ENCODE measurements at places on chromosomes 5 and 9. TPM values are rescaled to one million over a fixed set of nuclear protein-coding genes. Genes with fewer than 3 reads are reported as not detected.
A peak's percentile ranks its signal among the peaks of the same experiment; 100 is the strongest.

NUTM2G gene
- not detected for total RNA-seq

DNA sequence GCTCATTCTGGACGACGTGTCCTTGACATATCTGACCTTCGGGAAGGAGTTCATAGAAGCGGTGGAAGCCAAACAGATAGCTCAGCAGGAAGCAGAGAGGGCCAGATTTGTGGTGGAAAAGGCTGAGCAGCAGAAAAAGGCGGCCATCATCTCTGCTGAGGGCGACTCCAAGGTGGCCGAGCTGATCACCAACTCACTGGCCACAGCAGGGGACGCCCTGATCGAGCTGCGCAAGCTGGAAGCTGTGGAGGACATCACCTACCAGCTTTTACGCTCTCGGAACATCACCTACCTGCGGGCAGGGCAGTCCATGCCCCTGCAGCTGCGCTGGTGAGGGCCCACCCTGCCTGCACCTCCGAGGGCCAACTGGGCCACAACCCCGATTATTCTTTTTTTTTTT lies 41.6 kb upstream of the NAA35 start:
- no peak for DNase-seq
- H3K4me1 ChIP-seq: no peaks in the 10 kb centered on the region
- no peaks in the 10 kb centered on the region for H3K27me3 ChIP-seq
- H3K36me3 ChIP-seq: no peaks in the 10 kb centered on the region
- no peak overlapping the region for H3K27ac ChIP-seq
- H3K4me3 ChIP-seq: no peak overlapping the region

DNA sequence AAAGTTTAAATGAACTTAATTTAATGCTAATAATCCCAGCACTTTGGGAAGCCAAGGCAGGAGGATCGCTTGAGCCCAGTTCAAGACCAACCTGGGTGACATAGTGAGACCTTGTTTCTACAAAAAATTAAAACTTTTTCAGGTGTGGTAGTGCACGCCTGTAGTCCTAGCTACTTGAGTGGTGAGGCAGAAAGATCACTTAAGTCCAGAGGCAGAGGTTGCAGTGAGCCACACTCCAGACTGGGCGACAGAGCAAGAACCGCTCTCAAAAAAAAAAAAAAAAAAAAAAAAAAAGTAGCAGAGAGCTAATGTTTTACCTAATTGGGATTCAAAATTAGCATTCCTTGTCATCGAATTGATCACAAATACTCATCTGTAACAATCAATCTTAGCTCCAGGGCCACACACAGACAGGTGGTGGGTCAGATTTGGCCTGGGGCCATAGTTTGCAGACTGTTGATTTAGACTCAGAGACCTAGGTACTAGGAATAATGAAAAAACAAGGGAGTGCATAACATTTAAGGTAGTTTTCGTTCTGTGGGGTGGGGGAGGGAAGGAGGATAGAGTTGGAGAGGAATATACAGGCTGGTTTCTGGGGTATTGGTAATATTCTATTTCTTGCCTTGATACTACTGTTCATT lies 21.4 kb downstream of the HSDL2 start:
- no peak overlapping the region for H3K4me3 ChIP-seq
- no peak for DNase-seq
- no peaks in the 10 kb centered on the region for H3K4me1 ChIP-seq
- peaks cover 4% of the 10 kb centered on the region for H3K36me3 ChIP-seq
- H3K27me3 ChIP-seq: no peaks in the 10 kb centered on the region

KCNN2 gene
- 1.2 TPM for total RNA-seq

SPTAN1 gene
- 305 TPM for total RNA-seq

GRCh38 chr9:113808391-113809358 lies 67.4 kb upstream of the ZNF618 start:
- no peaks in the 10 kb centered on the region for H3K36me3 ChIP-seq
- H3K4me1 ChIP-seq: peaks cover 14% of the 10 kb centered on the region
- H3K4me3 ChIP-seq: no peak overlapping the region
- no peak for DNase-seq

SET gene
- total RNA-seq: 197 TPM

MARVELD2 gene
- 26.2 TPM for total RNA-seq

GRCh38 chr9:91066042-91066415 lies 264.4 kb downstream of the SYK start:
- no peaks in the 10 kb centered on the region for H3K36me3 ChIP-seq
- H3K27ac ChIP-seq: no peak overlapping the region
- peaks cover 15% of the 10 kb centered on the region for H3K4me1 ChIP-seq
- no peak for DNase-seq
- H3K27me3 ChIP-seq: no peaks in the 10 kb centered on the region

NKD2 gene
- 24.1 TPM for total RNA-seq

ARSI gene
- 3.5 TPM for total RNA-seq

GRCh38 chr5:42108468-42108867 lies 183.4 kb downstream of the FBXO4 start:
- H3K4me1 ChIP-seq: no peaks in the 10 kb centered on the region
- no peaks in the 10 kb centered on the region for H3K27me3 ChIP-seq
- H3K4me3 ChIP-seq: no peak overlapping the region
- DNase-seq: no peak
- H3K27ac ChIP-seq: no peak overlapping the region

IGFBPL1 gene
- 0.35 TPM for total RNA-seq

PCDHB10 gene
- total RNA-seq: 2.0 TPM

GRCh38 chr5:5857396-5857795 lies 434.9 kb downstream of the ICE1 start:
- no peaks in the 10 kb centered on the region for H3K27me3 ChIP-seq
- H3K36me3 ChIP-seq: no peaks in the 10 kb centered on the region
- H3K4me3 ChIP-seq: no peak overlapping the region
- H3K4me1 ChIP-seq: no peaks in the 10 kb centered on the region
- H3K27ac ChIP-seq: no peak overlapping the region
- DNase-seq: no peak

GRCh38 chr5:76717222-76718083 lies 1.5 kb downstream of the F2R start:
- peak overlapping the region; percentile 11 for H3K27ac ChIP-seq
- H3K4me1 ChIP-seq: peaks cover 32% of the 10 kb centered on the region
- no peak for DNase-seq
- peak overlapping the region; percentile 72 for H3K4me3 ChIP-seq
- peaks cover 33% of the 10 kb centered on the region for H3K27me3 ChIP-seq

DNA sequence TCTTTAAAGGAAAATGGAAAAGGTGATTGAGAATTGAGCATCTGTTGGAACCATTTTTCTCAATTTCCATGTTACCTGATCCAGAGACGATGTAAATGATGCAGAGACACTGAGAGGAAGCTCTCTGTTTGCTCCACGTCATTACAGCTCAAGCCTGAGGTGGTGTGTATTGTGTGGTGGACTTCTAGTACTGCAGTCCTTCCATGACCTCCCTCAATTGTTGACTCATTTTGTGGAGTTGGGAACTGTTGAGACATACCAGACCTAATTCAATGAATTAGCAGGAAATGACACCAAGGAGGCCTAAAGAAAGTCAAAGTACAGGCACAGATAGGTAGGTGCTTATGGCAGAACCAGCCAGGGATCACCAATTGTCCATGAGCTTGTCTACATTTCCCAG lies 15.6 kb upstream of the LVRN start:
- no peak overlapping the region for H3K27ac ChIP-seq
- H3K4me1 ChIP-seq: no peaks in the 10 kb centered on the region
- no peak for DNase-seq
- H3K4me3 ChIP-seq: no peak overlapping the region

- no peaks in the 10 kb centered on the region for H3K36me3 ChIP-seq
- H3K27ac ChIP-seq: no peak overlapping the region
- no peaks in the 10 kb centered on the region for H3K27me3 ChIP-seq
- DNase-seq: no peak
- no peak overlapping the region for H3K4me3 ChIP-seq
- H3K4me1 ChIP-seq: no peaks in the 10 kb centered on the region
These were observed 71.7 kb downstream of the GRIA1 start for GRCh38 chr5:153562189-153562588.

NOXA1 gene
- 6.9 TPM for total RNA-seq

DNA sequence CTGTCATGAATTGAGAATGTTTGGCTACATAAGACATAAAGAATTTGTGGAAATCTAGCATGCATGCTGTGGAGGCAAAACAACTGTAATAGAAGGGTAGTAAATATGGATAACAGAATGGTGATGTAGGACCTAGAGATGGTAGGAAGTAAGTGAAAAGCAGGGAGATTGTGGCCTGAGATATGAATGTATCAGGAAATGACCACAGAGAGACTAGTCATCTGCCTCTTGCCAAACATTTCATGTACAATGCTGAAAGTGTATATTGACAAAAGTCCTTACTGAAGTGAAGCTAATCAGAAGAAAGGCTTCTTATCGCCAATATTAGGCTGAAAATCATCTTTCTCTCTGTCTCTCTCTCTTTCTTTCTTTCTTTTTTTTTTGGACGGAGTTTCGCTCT lies 873.1 kb upstream of the CTNND2 start:
- H3K36me3 ChIP-seq: no peaks in the 10 kb centered on the region
- H3K4me1 ChIP-seq: no peaks in the 10 kb centered on the region
- H3K4me3 ChIP-seq: no peak overlapping the region
- H3K27ac ChIP-seq: no peak overlapping the region
- H3K27me3 ChIP-seq: no peaks in the 10 kb centered on the region
- no peak for DNase-seq

GRCh38 chr5:125814119-125814518 lies 609.1 kb upstream of the GRAMD2B start:
- no peaks in the 10 kb centered on the region for H3K4me1 ChIP-seq
- H3K27ac ChIP-seq: no peak overlapping the region
- H3K4me3 ChIP-seq: no peak overlapping the region
- no peaks in the 10 kb centered on the region for H3K36me3 ChIP-seq
- H3K27me3 ChIP-seq: no peaks in the 10 kb centered on the region
- DNase-seq: no peak

GRCh38 chr9:125889112-125889475 lies 141.9 kb downstream of the PBX3 start:
- peak overlapping the region; percentile 57 for H3K4me3 ChIP-seq
- H3K27ac ChIP-seq: no peak overlapping the region
- H3K27me3 ChIP-seq: no peaks in the 10 kb centered on the region
- peak; percentile 51 for DNase-seq

IL12B gene
- not detected for total RNA-seq

GRCh38 chr9:4780651-4781050 lies 12.1 kb upstream of the RCL1 start:
- H3K4me3 ChIP-seq: no peak overlapping the region
- no peak overlapping the region for H3K27ac ChIP-seq
- H3K4me1 ChIP-seq: no peaks in the 10 kb centered on the region
- no peaks in the 10 kb centered on the region for H3K36me3 ChIP-seq
- H3K27me3 ChIP-seq: no peaks in the 10 kb centered on the region

AFF4 gene
- 68.6 TPM for total RNA-seq

DNA sequence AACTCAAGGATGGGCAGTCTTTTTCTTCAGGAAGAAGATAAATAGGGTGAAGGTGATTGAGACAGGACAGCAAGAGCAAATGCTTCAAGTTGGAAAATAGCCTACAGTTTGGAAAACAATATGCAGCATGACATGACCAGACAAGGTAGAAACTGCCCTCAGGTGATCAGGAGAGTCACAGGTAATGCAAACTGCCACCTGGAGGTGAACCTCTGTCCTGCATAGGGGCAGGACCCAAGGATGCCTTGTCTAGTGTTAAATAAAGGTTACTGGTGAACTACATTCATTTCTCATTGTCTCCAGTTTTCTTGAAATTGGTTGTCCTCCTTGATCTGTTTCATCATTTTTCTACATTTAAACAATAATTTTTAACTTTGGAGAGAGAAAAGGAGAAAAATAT lies 232.1 kb downstream of the SEMA5A start:
- no peaks in the 10 kb centered on the region for H3K4me1 ChIP-seq
- no peak overlapping the region for H3K27ac ChIP-seq
- no peaks in the 10 kb centered on the region for H3K36me3 ChIP-seq
- no peak overlapping the region for H3K4me3 ChIP-seq
- no peaks in the 10 kb centered on the region for H3K27me3 ChIP-seq
- DNase-seq: no peak

COL27A1 gene
- 13.0 TPM for total RNA-seq

CYSRT1 gene
- 0.59 TPM for total RNA-seq

GRCh38 chr5:15373151-15373550 lies 126.8 kb upstream of the FBXL7 start:
- no peak overlapping the region for H3K27ac ChIP-seq
- H3K4me3 ChIP-seq: no peak overlapping the region
- no peaks in the 10 kb centered on the region for H3K27me3 ChIP-seq
- no peaks in the 10 kb centered on the region for H3K36me3 ChIP-seq
- H3K4me1 ChIP-seq: no peaks in the 10 kb centered on the region
- DNase-seq: no peak

DNA sequence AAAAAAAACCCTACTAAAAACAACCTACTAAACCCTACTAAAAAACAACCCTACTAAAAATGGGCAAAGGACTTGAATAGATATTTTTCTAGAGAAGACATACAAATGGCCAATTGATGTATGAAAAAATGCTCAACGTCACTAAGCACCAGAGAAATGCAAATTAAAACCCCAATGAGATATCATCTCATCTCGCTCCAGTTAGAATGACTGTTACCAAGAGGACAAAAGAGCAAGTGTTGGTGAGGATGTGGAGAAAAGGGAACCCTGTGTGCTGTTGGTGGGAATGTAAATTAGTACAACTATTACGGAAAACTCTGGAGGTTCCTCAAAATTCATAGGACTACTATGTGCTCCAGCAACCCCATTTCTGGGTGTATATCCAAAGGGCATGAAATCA lies 10.8 kb downstream of the SDHA start:
- H3K27me3 ChIP-seq: no peaks in the 10 kb centered on the region
- no peak overlapping the region for H3K4me3 ChIP-seq
- H3K36me3 ChIP-seq: peaks cover 100% of the 10 kb centered on the region
- no peak for DNase-seq
- H3K4me1 ChIP-seq: no peaks in the 10 kb centered on the region

DNA sequence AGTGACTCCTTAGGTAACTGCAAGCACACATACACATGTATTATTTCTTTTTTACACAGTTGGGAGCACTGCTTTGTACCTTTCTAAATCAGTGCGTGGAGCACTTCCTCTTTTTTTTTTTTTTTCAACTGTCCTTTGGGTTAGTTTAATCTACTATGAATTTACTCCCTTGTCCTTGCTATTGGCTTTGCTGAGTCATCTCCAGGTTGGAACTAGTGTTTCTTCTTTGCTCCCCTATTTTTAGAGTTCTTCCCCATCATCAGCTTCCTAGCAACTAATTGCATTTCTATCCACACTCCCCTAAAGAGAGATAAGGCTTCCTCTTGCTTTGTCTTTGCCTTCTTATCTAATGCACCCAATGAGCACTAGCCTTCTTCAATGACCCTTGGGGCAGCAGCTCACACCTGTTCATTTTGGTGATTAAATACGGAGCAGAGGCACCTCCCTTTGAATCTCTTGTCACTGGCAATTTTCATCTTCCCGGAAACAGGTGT lies 24.3 kb downstream of the S100Z start:
- H3K27ac ChIP-seq: no peak overlapping the region
- no peaks in the 10 kb centered on the region for H3K4me1 ChIP-seq
- no peaks in the 10 kb centered on the region for H3K27me3 ChIP-seq

- no peaks in the 10 kb centered on the region for H3K4me1 ChIP-seq
- no peak overlapping the region for H3K4me3 ChIP-seq
- no peak overlapping the region for H3K27ac ChIP-seq
These were observed 93.5 kb downstream of the PHF2 start for GRCh38 chr9:93669958-93670207.
